Astrocyte (in vitro differentiated cells and primary cell): ENCODE measurements at places on chromosomes 11 and 22. TPM values are rescaled to one million over a fixed set of nuclear protein-coding genes. Genes with fewer than 3 reads are reported as not detected.

- peak overlapping the region; percentile 32 for H3K27ac ChIP-seq
- H3K36me3 ChIP-seq, result no peaks in the 10 kb centered on the region
- DNase-seq, result peak; percentile 96
- H3K4me1 ChIP-seq, result peaks cover 20% of the 10 kb centered on the region
- H3K4me3 ChIP-seq, result no peak overlapping the region
These were observed 71.7 kb upstream of the DRD2 start for GRCh38 chr11:113546757-113547507.

DNA sequence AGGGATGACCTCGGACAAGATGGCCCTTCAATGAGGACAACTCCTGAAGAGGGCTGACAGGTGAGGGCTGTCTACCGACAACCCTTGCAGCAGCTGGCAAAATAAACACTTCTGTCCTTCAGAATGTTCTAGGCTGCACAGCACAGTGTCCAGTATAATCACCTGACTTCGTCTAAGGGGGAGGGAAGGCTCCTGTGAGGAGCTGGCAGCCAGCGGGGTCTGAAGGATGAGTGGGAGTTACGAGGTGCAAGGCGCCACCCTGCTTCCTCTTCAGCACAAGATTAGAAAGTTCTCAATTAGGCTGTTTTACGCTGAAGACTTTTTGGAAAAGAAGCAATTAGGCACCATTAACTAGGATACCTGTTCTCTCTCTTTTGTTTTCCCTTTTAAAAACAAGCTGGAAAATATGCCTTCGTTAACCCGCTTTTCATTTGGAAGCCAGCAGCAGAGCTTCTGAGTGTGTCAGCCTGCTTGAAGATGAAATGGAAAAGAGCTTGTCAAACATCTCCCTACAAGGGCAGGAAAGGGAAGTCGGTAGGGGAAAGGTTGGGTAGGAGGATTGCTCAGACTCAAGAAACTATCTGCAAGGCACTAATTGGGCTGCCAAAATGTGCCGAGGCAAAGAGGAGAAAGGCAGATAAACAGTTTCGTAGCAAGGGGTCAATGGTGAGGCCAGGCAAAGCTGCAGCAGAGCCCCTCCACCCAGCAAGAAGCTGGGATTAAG lies 592.2 kb upstream of the CADM1 start:
- no peak for DNase-seq
- no peak overlapping the region for H3K4me3 ChIP-seq
- H3K27me3 ChIP-seq, result peaks cover 2% of the 10 kb centered on the region
- no peaks in the 10 kb centered on the region for H3K4me1 ChIP-seq
- no peak overlapping the region for H3K27ac ChIP-seq

DNA sequence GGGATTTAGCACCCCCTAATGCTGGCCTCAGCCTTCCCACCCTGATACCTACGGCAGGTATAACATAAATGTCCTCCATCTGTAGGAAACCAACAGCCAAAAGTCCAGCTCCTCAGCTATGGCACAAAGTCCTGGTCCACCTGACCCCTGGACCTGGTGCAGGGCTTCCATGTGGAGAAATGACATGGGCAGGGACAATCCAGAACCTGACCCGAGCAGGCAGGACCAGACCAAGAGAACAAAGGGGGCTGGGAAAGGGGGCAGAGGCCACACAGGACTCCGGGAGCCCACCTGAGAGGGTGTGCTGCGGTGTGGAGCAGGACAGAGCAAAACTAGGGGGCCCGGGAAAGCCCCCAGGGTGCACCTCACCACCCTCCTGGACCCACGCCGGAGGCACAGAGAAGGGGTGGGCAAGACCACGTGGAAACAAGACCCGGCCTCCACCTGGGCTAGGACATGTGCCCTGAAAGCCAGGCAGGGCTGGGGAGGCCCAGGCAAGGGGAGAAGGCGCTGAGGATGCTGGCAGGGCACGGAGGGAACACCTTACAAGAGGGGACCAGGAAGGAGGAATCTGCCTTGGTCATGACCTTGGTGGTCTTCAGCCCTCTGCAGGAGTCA lies 368.9 kb downstream of the SHANK2 start:
- H3K27me3 ChIP-seq, result peaks cover 10% of the 10 kb centered on the region
- no peaks in the 10 kb centered on the region for H3K36me3 ChIP-seq
- H3K4me3 ChIP-seq, result no peak overlapping the region
- no peak for DNase-seq

The INPPL1 gene
- 274 and 276 TPM in 2 replicates for total RNA-seq

GRCh38 chr11:5753943-5754342 lies at the start of gene OR52N4:
OR52N4 (plus strand) TSS chr11:5754243; CDS start chr11:5754741, 498 bp downstream.
- H3K27me3 ChIP-seq, result no peaks in the 10 kb centered on the region
- H3K4me1 ChIP-seq, result no peaks in the 10 kb centered on the region
- no peak for DNase-seq
- H3K27ac ChIP-seq, result no peak within 1 kb of the TSS
- H3K36me3 ChIP-seq, result no peaks in the 10 kb centered on the region

The GP1BB gene
- 0.95 and 2.8 TPM in 2 replicates for total RNA-seq

- H3K36me3 ChIP-seq, result no peaks in the 10 kb centered on the region
- no peaks in the 10 kb centered on the region for H3K27me3 ChIP-seq
- no peak overlapping the region for H3K27ac ChIP-seq
- peak; percentile 92 for DNase-seq
These were observed 109.2 kb downstream of the FAM76B start for GRCh38 chr11:95680169-95680929.

The EHF gene
- 0.25 TPM in 1 of 2 replicates, not detected in the other for total RNA-seq

DNA sequence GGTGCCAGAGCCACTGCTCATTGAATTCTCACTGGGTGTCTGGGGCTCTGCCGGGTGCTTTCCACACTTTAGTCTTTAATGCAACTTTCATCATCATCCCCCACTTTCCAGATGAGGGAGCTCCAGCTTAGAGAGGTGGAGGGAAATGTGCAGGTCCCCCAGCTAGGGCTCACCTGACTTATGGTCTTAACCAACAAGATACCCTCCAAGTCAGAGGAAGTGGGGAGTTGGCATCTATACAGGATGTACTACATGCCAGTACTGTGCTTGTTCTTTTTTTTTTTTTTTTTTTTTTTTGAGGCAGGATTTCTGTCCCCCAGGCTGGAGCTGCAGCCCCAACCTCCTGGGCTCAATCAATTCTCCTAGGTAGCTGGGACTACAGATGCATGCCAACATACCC lies 26.3 kb downstream of the C22orf42 start:
- H3K27ac ChIP-seq, result no peak overlapping the region
- H3K4me1 ChIP-seq, result peaks cover 6% of the 10 kb centered on the region
- H3K36me3 ChIP-seq, result no peaks in the 10 kb centered on the region
- no peaks in the 10 kb centered on the region for H3K27me3 ChIP-seq

The SOX10 gene
- total RNA-seq, result 0.10 and 0.34 TPM in 2 replicates

The CD3E gene
- total RNA-seq, result not detected in 2 replicates

- DNase-seq, result no peak
- no peaks in the 10 kb centered on the region for H3K36me3 ChIP-seq
- no peak overlapping the region for H3K4me3 ChIP-seq
- H3K27ac ChIP-seq, result no peak overlapping the region
These were observed 68.7 kb upstream of the SYN3 start for GRCh38 chr22:33126881-33127280.

The RAC2 gene
- total RNA-seq, result 0.61 and 0.65 TPM in 2 replicates

DNA sequence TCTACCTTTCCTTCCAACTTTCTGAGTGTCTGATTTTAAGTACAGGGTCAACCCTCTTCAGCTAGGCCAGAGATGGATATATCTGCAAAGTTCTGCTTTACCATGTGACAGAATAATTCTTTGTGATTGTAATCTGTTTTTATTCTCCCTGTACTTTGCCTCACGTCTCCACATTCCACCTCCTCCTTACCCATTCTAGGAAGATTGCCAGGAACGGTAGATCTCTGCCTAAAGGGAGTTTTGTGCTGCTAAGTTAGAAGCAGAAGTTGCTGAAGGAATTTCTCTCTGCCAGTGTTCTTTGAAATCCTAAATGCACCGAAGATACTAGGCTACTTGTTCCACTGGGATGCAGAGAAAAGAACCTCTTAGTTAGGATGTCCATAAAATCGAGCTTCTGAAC lies 20.7 kb upstream of the FAM181B start:
- H3K4me1 ChIP-seq, result no peaks in the 10 kb centered on the region
- H3K4me3 ChIP-seq, result no peak overlapping the region
- H3K27ac ChIP-seq, result no peak overlapping the region
- peaks cover 6% of the 10 kb centered on the region for H3K27me3 ChIP-seq
- DNase-seq, result no peak
- no peaks in the 10 kb centered on the region for H3K36me3 ChIP-seq

- no peaks in the 10 kb centered on the region for H3K36me3 ChIP-seq
- H3K27ac ChIP-seq, result no peak overlapping the region
- no peaks in the 10 kb centered on the region for H3K4me1 ChIP-seq
- no peak for DNase-seq
- no peak overlapping the region for H3K4me3 ChIP-seq
These were observed 82.9 kb upstream of the ARHGAP20 start for GRCh38 chr11:110795112-110795624.

- peak overlapping the region; percentile 73 for H3K4me3 ChIP-seq
- peak; percentile 91 for DNase-seq
- no peaks in the 10 kb centered on the region for H3K36me3 ChIP-seq
- H3K4me1 ChIP-seq, result peaks cover 31% of the 10 kb centered on the region
These were observed 39.7 kb upstream of the AKIP1 start for GRCh38 chr11:8871171-8871775.

The PTPRCAP gene
- 1.7 and 2.3 TPM in 2 replicates for total RNA-seq

DNA sequence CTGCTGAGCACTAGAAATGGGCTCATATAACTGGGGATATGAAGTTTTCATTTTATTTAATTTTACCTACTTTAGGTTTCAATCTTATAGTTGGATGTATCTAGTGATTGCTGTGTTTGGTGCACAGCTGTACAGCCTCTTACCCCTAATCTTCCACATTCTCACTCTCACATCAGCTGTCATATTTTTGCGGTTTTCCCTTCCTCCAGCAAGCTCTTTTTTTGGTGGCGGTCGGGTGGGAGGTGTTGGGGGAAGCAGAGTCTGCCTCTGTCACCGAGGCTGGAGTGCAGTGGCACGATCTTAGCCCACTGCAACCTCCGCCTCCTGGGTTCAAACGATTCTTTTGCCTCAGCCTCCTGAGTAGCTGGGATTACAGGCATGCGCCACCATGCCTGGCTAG lies 445.1 kb upstream of the ISX start:
- DNase-seq, result no peak
- H3K27me3 ChIP-seq, result no peaks in the 10 kb centered on the region
- H3K36me3 ChIP-seq, result no peaks in the 10 kb centered on the region
- H3K4me1 ChIP-seq, result no peaks in the 10 kb centered on the region
- no peak overlapping the region for H3K27ac ChIP-seq

DNA sequence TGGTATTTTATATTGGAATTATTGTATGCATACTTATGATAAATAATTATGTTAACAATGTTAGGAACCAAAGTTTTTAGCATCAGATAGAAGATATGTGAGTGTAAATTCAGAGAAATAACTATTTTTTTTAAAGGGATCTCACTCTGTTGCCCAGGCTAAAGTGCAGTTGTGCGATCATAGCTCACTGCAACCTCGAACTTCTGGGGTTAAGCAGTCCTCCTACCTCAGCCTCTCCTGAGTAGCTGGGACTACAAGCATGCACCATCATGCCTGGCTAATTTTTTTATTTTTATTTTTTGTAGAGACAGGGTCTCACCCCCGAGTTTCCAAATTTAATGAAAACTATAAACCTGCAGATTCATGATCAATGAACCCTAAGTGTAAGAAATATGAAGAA lies 33.6 kb upstream of the RCE1 start:
- no peaks in the 10 kb centered on the region for H3K4me1 ChIP-seq
- no peak for DNase-seq
- no peak overlapping the region for H3K4me3 ChIP-seq
- no peaks in the 10 kb centered on the region for H3K36me3 ChIP-seq

The CYB5R2 gene
- total RNA-seq, result 6.6 and 11.9 TPM in 2 replicates

GRCh38 chr22:19904935-19905334 lies 36.6 kb upstream of the COMT start:
- peaks cover 3% of the 10 kb centered on the region for H3K4me1 ChIP-seq
- H3K27ac ChIP-seq, result no peak overlapping the region
- H3K4me3 ChIP-seq, result no peak overlapping the region
- H3K36me3 ChIP-seq, result peaks cover 2% of the 10 kb centered on the region

GRCh38 chr11:57302489-57302888 lies 22.3 kb downstream of the TNKS1BP1 start:
- H3K27ac ChIP-seq, result no peak overlapping the region
- H3K4me3 ChIP-seq, result no peak overlapping the region
- DNase-seq, result no peak
- H3K36me3 ChIP-seq, result peaks cover 36% of the 10 kb centered on the region

- H3K27ac ChIP-seq, result peak overlapping the region; percentile 93
- H3K27me3 ChIP-seq, result no peaks in the 10 kb centered on the region
- DNase-seq, result no peak
- H3K36me3 ChIP-seq, result no peaks in the 10 kb centered on the region
- H3K4me3 ChIP-seq, result no peak overlapping the region
- H3K4me1 ChIP-seq, result peaks cover 91% of the 10 kb centered on the region
These were observed 684.9 kb downstream of the NTM start for GRCh38 chr11:132055296-132055695.

The RHOD gene
- total RNA-seq, result 29.8 and 30.4 TPM in 2 replicates

DNA sequence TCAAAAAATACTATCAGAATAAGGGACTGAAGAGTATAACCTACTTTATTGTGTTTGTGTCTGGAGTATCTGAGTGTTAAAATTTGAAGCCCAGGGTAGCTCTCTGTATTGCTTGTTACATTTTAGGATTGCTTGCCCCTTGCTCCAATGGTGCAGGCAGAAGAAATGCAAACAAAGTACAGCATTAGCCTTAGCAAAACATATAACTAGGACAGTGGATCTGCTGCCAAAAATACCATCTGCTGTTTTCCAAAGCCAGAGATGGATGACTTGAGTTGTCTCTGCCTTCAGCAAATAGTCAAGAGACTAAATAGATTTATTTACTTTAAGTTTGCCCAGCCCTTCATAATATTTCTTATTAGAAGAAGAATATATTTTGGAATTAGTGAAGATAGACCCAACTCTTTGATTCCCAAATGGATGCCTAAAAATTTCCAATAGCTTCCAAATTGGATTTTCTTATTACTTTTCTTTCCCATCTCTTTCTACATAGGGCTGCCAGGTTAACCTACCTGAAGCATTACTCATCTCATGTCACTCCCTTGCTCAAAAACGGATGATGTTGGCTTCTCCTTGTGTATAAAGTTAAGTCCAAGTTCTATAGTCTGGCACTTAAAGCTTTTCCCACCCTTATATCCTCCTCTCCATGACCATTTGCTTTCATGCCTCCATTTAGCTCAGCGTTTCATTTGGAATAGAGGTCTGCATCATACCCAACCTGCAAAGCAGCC lies 66.3 kb downstream of the LDLRAD3 start:
- H3K4me3 ChIP-seq, result peak overlapping the region; percentile 2
- no peaks in the 10 kb centered on the region for H3K36me3 ChIP-seq
- H3K27ac ChIP-seq, result peak overlapping the region; percentile 10
- DNase-seq, result no peak
- no peaks in the 10 kb centered on the region for H3K27me3 ChIP-seq
- peaks cover 22% of the 10 kb centered on the region for H3K4me1 ChIP-seq

DNA sequence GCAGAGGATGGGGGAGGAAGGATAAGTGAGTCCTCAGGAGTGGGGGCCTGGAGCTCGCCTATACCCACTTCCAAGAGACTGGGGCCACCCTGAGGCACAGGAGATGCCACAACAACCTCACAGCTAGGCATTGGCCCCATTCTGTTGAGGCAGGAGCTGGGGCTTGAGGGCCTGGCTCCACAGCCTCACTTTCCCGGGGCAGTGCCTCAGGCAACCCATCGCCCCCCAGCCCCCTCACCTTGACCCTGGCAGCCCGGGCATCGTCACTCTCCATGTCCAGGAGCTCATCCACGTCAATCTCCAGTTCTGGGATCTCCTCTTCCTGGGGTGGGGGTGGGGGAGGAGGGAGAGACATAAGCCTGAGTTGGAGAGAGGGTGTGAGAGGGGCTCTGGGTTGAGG lies 1.8 kb downstream of the PPP1R14B start:
- peak overlapping the region; percentile 96 for H3K4me3 ChIP-seq
- H3K27me3 ChIP-seq, result no peaks in the 10 kb centered on the region
- peak overlapping the region; percentile 91 for H3K27ac ChIP-seq
- peaks cover 3% of the 10 kb centered on the region for H3K36me3 ChIP-seq
- peaks cover 39% of the 10 kb centered on the region for H3K4me1 ChIP-seq
- DNase-seq, result no peak
